ENCODE measurements at places on chromosomes 7 and 10. TPM values are rescaled to one million over a fixed set of nuclear protein-coding genes. Genes with fewer than 3 reads are reported as not detected.

SLC37A3 gene
- 30.7 TPM for total RNA-seq

UCN3 gene
- total RNA-seq = not detected

GRID2IP gene
- 0.15 TPM for total RNA-seq

GRCh38 chr10:26728957-26729356 lies 31.5 kb downstream of the PDSS1 start:
- H3K27ac ChIP-seq = no peak overlapping the region
- H3K4me1 ChIP-seq = peaks cover 12% of the 10 kb centered on the region
- peaks cover 50% of the 10 kb centered on the region for H3K36me3 ChIP-seq
- H3K4me3 ChIP-seq = no peak overlapping the region
- H3K27me3 ChIP-seq = no peaks in the 10 kb centered on the region

GRCh38 chr10:6342096-6342685 lies 139.5 kb downstream of the PFKFB3 start:
- H3K27me3 ChIP-seq = peaks cover 3% of the 10 kb centered on the region
- DNase-seq = no peak
- no peak overlapping the region for H3K27ac ChIP-seq
- H3K36me3 ChIP-seq = peaks cover 14% of the 10 kb centered on the region

DNA sequence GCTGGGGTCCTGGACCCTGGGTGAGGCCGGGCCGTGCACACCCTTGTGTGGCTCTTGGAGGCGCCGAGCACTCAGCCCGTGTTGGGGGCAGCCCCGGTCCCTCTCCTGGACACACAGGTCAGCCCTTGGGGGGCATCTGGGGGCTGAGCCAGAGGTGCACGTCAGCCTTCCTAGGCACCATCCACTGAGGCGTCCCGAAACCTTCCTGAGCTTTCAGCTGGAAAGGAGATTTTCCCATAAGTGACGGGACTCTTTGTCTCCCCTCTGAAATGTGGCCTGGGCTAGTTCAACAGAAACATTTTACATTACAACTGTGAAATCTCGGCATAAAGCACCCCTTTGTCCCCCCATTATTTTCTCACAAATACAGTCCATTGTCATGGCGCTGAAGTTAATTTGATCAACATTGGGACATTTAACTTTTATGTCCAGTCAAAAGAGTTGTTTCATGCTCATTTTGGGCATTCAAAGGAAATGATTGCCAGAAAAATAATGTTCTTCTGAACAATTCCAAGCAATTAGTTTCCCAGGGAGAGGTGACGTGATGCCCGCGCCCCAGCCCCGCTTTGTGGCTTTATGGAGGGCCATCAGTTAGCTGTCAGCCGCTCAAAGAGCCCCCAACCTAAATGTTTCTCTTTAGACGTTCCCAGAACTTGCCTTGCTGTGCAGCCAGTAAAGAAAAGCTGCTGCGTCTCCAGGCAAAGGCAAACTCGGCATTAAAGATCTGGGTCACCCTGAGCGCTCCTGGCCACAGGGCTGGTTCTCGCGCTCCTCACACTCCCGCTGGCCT lies 70.8 kb downstream of the NKX6-2 start:
- H3K27me3 ChIP-seq = no peaks in the 10 kb centered on the region
- DNase-seq = no peak
- no peak overlapping the region for H3K27ac ChIP-seq
- no peak overlapping the region for H3K4me3 ChIP-seq

GRCh38 chr7:110962374-110962773 lies 128.6 kb upstream of the LRRN3 start:
- H3K4me3 ChIP-seq = no peak overlapping the region
- no peak overlapping the region for H3K27ac ChIP-seq
- DNase-seq = no peak

- DNase-seq = no peak
- H3K4me3 ChIP-seq = no peak within 1 kb of the TSS
- no peaks in the 10 kb centered on the region for H3K27me3 ChIP-seq
Observed at GRCh38 chr10:17951868-17952371, at the start of gene SLC39A12. Gene SLC39A12 (plus strand): TSS chr10:17951918. CDS start chr10:17953277, 1,359 bp downstream.

GRCh38 chr7:36312064-36312914 lies 77.4 kb upstream of the ANLN start:
- no peaks in the 10 kb centered on the region for H3K27me3 ChIP-seq
- DNase-seq = peak; percentile 49
- H3K27ac ChIP-seq = no peak overlapping the region

DNA sequence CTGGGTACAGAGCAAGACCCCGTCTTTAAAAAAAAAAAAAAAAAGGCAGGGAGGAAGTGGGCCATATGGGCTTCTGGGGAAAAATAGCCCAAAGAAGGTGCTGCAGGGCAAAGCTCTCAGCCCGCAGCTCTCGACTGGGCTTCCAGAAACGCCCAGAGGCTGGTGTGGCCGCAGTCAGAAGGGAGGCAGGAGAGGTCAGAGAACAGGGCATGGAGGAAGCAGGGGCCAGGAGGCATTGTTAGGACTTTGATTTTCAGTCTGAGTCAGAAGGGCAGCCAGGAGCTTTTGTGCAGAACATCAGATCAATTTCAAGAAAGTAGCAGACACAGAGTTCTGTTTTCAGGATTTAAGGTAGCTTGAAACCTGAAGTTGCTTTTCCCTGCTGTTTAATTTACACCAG lies 35.3 kb upstream of the CYTH3 start:
- no peak for DNase-seq
- no peaks in the 10 kb centered on the region for H3K36me3 ChIP-seq
- no peak overlapping the region for H3K4me3 ChIP-seq
- no peak overlapping the region for H3K27ac ChIP-seq
- H3K27me3 ChIP-seq = peaks cover 2% of the 10 kb centered on the region
- no peaks in the 10 kb centered on the region for H3K4me1 ChIP-seq

- H3K27ac ChIP-seq = no peak overlapping the region
- no peaks in the 10 kb centered on the region for H3K36me3 ChIP-seq
- peaks cover 15% of the 10 kb centered on the region for H3K4me1 ChIP-seq
- H3K4me3 ChIP-seq = no peak overlapping the region
- no peak for DNase-seq
- no peaks in the 10 kb centered on the region for H3K27me3 ChIP-seq
Observed at GRCh38 chr7:30302656-30303311, 18.4 kb downstream of the ZNRF2 start.

- H3K4me1 ChIP-seq = peaks cover 22% of the 10 kb centered on the region
- H3K27ac ChIP-seq = no peak overlapping the region
- H3K36me3 ChIP-seq = peaks cover 27% of the 10 kb centered on the region
- H3K27me3 ChIP-seq = peaks cover 12% of the 10 kb centered on the region
Observed at GRCh38 chr7:101159696-101160674, 5.4 kb downstream of the VGF start.
